Adrenal gland (tissue), 19 donors: ENCODE measurements at places on chromosomes 2 and 18. TPM values are rescaled to one million over a fixed set of nuclear protein-coding genes. Genes with fewer than 3 reads are reported as not detected.

Gene CHST9
- not detected for total RNA-seq

Gene OSR1
- 4.2 TPM for total RNA-seq

Gene NT5DC4
- not detected for total RNA-seq

Gene ARHGAP25
- total RNA-seq, result 17.6 TPM

Gene DOK1
- total RNA-seq, result 17.8 TPM

Gene EMX1
- total RNA-seq, result not detected

Gene CNGA3
- 0.18 TPM for total RNA-seq

Gene MRO
- 2.8 TPM for total RNA-seq

Gene INHBB
- 8.2 TPM for total RNA-seq

Gene ERFE
- total RNA-seq, result not detected

Gene LTBP1
- total RNA-seq, result 14.8 TPM

Gene PSMA8
- not detected for total RNA-seq

Gene DYNAP
- not detected for total RNA-seq
